Activated T-helper 1 cell treated with anti-CD3 and anti-CD28 coated beads, Interleukin-12 subunit alpha, Interleukin-12 subunit beta, Interleukin-2, Interleukin-4 antibody, amounts not matched to agents 30 ng/mL and 10 ng/mL and 1 ng/mL, durations not matched to agents 14 hours and 24 hours and 36 hours (primary cell): ENCODE measurements at places on chromosomes 16 and 17. TPM values are rescaled to one million over a fixed set of nuclear protein-coding genes. Genes with fewer than 3 reads are reported as not detected.

The SLC9A5 gene
- 5.1 TPM in 2 replicates for total RNA-seq

The RAB40C gene
- 14.0 and 15.2 TPM in 2 replicates for total RNA-seq

The C16orf82 gene
- total RNA-seq = not detected in 2 replicates

The CCDC78 gene
- 5.8 and 7.8 TPM in 2 replicates for total RNA-seq

The MARVELD3 gene
- total RNA-seq = not detected in 2 replicates

The CDH3 gene
- total RNA-seq = 0.26 and 0.51 TPM in 2 replicates

The WRAP53 gene
- total RNA-seq = 31.5 TPM in 2 replicates

The MEIOC gene
- total RNA-seq = 0.12 and 0.29 TPM in 2 replicates

The FBXW10B gene
- 1.0 and 1.5 TPM in 2 replicates for total RNA-seq

The HOXB1 gene
- not detected in 2 replicates for total RNA-seq

The MILR1 gene
- 0.26 and 0.37 TPM in 2 replicates for total RNA-seq

The ASPSCR1 gene
- 32.2 and 33.8 TPM in 2 replicates for total RNA-seq

The ASB16 gene
- total RNA-seq = 0.31 and 0.42 TPM in 2 replicates

The CETP gene
- 0.23 and 0.24 TPM in 2 replicates for total RNA-seq

The ACAP1 gene
- total RNA-seq = 260 and 266 TPM in 2 replicates

The KIF18B gene
- total RNA-seq = 41.4 and 42.8 TPM in 2 replicates

The KIAA0513 gene
- 12.6 and 12.9 TPM in 2 replicates for total RNA-seq

The CUEDC1 gene
- 0.37 TPM in 1 of 2 replicates, not detected in the other for total RNA-seq

The SEZ6 gene
- total RNA-seq = not detected in 2 replicates

The NAGS gene
- 0.39 and 0.60 TPM in 2 replicates for total RNA-seq

The ADAD2 gene
- not detected in 2 replicates for total RNA-seq

The SULT1A1 gene
- total RNA-seq = 8.4 and 8.9 TPM in 2 replicates

The NUP85 gene
- 122 and 129 TPM in 2 replicates for total RNA-seq

The CHAD gene
- not detected in 2 replicates for total RNA-seq

The CD19 gene
- total RNA-seq = not detected in 2 replicates

The WBP2 gene
- 68.8 and 74.4 TPM in 2 replicates for total RNA-seq

The ZNF174 gene
- 9.9 and 10.6 TPM in 2 replicates for total RNA-seq

The CES3 gene
- total RNA-seq = 5.6 and 7.3 TPM in 2 replicates

The C1QL1 gene
- total RNA-seq = 0.39 and 0.54 TPM in 2 replicates

The KRTAP3-2 gene
- not detected in 2 replicates for total RNA-seq

The CCL1 gene
- 264 and 266 TPM in 2 replicates for total RNA-seq

The FOXN1 gene
- total RNA-seq = not detected in 2 replicates

The TP53TG3C gene
- total RNA-seq = not detected in 2 replicates

The TEDC2 gene
- 41.0 and 43.9 TPM in 2 replicates for total RNA-seq

The ATP2A1 gene
- 2.6 and 3.3 TPM in 2 replicates for total RNA-seq

The LDHD gene
- 0.20 and 0.26 TPM in 2 replicates for total RNA-seq

The MYH13 gene
- not detected in 2 replicates for total RNA-seq
